Esophagus squamous epithelium (tissue), 5 donors: ENCODE measurements at places on chromosomes 12 and 14.

DNA sequence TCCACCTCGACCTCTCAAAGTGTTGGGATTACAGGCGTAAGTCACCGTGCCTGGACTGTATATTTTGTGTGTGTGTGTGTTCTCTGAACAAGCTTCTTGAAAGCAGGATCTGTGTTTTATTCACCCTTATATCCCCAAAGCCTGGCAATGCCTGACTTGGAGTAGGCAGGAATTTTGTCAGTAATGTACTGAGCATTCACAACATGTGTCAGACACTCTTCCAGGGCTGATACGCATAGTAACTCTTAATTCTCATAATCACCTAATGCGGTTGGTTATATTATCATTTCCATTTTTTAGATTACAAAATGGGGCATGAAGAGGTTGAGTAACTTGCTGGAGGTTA is 50.4 kb upstream of the PLEKHG3 start:
- DNase-seq = no peak

GRCh38 chr12:6452245-6452943 is 552 bp downstream of the TAPBPL start:
- DNase-seq = no peak

- no peak for DNase-seq
Observed at GRCh38 chr12:23472329-23472971, 477.0 kb downstream of the SOX5 start.

DNA sequence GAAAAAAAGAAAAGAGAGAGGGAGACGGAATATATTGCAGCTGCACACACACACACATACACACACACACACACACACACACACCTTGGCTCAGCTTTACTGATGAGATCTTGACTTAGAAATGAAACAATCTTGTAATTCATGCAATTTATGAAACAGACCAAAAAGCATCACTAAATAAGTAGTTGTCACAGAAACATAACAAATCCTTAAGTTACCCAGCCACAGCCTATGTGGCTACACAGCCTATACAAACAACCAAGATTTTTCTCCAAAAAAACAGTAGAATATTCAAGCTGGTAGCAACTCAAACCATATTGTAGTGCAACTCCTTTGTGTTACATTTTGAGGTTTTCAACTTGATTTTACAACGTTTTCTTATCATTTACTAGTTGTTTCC is 37.9 kb upstream of the GNG2 start:
- DNase-seq = no peak

DNA sequence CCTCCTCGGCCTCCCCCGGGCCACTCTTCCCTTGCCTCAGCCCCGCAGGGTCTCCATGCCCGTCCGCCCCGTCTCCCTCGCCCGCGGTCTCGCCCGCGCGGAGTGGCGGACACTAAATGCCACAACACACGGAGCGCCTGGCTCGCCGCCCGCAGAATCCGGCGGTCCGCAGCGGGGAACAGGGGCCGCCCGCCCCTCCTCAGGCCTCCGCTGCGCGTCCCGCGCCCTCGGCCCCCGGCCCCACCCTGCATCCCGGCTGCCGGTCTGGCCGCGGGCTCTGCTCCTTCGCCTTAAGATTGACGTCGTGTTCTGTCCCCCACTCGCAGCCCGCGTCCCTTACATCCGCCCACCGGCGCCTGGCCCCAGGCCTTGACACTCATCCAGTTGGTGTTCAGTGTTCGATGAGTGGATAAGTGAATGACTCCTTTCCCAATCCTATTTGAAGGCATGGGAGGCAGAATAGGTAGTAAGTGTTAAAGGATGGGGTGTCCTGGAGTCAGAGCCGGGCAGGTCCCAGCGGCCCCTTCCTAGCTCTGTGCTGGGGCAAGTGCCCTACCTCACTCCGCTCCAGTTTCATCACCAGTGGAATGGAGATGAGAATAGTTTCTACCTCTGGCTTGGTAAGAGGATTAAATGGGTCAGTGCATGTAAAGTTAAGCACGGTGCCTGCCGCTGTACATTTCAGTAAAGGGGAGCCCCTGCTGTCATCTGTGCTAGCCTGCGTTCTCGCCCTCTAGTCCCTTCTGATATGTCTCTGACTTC is 622 bp downstream of the TECPR2 start:
- no peak for DNase-seq

GRCh38 chr12:108731866-108732461 is 646 bp upstream of the CORO1C start:
- peak; percentile 96 for DNase-seq

GRCh38 chr12:56829908-56830307 is 66.8 kb downstream of the HSD17B6 start:
- DNase-seq = no peak

DNA sequence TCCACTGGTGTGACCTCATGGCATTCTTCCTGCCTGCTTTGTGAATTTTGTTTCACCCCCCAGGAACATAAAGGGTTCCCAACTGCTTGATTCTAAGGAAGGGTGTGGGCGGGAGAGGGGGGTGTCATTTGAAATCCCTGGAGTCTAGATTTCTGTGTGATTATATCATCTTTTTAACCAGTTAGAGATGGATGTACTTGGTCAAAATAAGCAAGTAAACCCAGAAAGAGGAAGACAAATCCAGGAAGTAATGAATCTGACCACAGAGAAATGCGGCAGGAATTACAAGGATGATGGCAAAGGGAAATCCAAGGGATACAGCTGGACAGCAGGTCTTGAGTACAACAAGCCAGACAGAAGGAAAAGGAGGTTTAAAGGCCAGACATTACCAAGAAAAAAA is 38.9 kb downstream of the DMAC2L start:
- DNase-seq = no peak

DNA sequence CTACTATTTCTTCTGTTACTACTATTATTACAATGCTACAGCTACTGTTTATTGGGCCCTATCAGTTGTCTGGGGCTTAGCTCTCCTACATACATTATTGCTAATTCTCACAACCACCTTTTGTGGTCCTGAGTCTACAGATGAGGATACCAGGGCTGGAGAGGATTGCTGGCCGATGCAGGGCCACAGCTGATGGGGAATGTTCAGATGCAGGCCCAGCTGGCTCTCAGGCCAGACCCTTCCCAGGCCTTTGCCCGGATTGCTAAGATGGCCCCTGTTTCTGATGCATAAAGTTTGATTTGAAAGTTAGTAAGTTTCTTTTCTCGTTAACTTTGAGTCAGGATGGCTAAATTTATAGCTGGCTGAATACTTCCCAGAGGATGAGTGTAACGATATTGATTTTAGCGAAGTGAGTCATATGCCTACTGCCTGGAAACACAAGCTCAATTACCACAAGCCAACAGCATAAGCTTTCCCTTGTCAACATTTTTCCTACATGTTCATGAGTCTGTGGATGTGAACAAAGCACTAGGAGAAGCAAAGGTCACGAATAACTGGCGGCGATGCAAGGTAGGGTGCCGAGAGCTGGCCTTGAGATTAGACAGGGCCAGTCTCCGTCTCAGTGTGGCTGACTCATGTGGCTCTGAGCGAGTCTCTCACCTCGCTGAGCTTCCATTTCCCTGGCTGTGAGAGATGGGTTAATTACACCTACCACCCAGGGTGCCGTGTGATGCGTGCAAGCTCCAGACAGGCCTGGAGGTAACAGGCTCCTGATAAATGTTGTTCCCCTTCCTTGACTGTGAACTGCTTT is 111.0 kb downstream of the BEGAIN start:
- DNase-seq = no peak

DNA sequence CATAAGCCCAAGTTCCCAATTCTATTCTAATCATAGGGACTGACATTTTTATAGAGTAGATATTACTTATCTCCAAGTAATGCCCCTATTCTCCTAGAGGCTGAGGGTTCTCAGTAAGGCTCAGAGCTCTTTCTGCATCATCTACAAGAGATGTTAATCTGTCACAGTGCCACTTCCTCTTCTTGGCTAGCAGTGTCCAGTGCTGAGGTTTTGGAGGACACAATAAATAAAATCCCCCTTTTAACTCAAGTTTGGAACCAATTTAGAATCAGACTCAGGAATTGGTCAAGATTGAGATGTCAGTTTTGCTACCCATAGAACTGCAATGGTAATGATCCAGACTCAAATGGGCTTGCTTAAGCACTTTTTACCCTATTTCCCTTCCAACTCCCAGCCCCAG is 154.1 kb upstream of the ARID2 start:
- no peak for DNase-seq
